ENCODE measurements at places on chromosomes 1 and 21. TPM values are rescaled to one million over a fixed set of nuclear protein-coding genes. Genes with fewer than 3 reads are reported as not detected.

Gene VHLL
- not detected for polyA plus RNA-seq

Gene CD244
- polyA plus RNA-seq, result 0.12 TPM

Gene ETV3L
- polyA plus RNA-seq, result not detected

Gene CLCA1
- polyA plus RNA-seq, result not detected

Gene SELENBP1
- polyA plus RNA-seq, result 29.0 TPM

Gene IQGAP3
- polyA plus RNA-seq, result 16.6 TPM

Gene PCNX2
- polyA plus RNA-seq, result 20.0 TPM

Gene WNT4
- polyA plus RNA-seq, result 5.0 TPM

Gene TENT5C
- 0.20 TPM for polyA plus RNA-seq

Gene SMIM11
- 16.8 TPM for polyA plus RNA-seq

Gene TSTD1
- polyA plus RNA-seq, result 134 TPM

Gene ZYG11A
- polyA plus RNA-seq, result 1.3 TPM

Gene SLC45A1
- 12.6 TPM for polyA plus RNA-seq

Gene GSTM1
- not detected for polyA plus RNA-seq

Gene GABPA
- 6.1 TPM for polyA plus RNA-seq

Gene SPOCD1
- polyA plus RNA-seq, result 1.7 TPM

Gene RHBDL2
- 2.6 TPM for polyA plus RNA-seq

Gene WDR64
- polyA plus RNA-seq, result not detected

Gene TNFAIP8L2
- polyA plus RNA-seq, result 1.7 TPM

Gene LRRC71
- polyA plus RNA-seq, result not detected

Gene DCAF6
- 19.0 TPM for polyA plus RNA-seq

Gene PLCH2
- polyA plus RNA-seq, result 5.5 TPM

Data from brain (organoid and tissue), 16 donors.